Heart right ventricle (tissue), 16 donors: ENCODE measurements at places on chromosomes 16 and 17. TPM values are rescaled to one million over a fixed set of nuclear protein-coding genes. Genes with fewer than 3 reads are reported as not detected.

DNA sequence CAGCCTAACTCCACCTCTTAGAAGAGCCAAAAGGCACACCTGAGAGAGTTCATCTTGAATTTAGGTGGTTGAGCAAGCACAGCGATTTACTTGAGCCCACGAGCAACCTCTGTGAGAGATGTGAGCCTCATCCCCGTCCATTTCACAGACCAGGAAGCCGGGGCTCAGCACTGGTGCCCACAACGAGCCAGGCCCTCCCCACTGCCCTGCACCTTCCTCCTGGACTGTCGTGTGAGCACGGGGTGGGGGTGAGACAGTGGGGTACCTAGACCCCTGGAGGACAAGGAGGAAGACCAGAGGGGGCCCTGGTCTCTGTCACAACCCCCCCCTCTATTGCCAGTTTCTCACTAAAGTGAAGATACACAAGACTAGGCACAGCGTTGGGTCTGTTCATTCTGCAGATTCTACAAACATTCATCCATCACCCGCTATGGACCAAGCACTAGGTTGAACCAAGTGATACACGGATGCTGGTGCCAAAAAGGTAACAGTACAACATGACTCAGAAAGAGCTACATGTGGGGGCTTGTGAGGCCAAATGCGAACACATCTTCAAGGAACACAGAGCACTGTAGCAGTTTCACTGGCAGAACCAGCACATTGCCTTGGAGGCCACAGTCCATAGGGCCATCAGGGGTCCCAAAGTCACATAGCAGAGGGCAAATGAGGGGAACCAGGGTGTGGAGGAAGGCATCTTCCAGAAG is 231.9 kb downstream of the PARN start:
- no peak for DNase-seq

The SLC52A1 gene
- total RNA-seq = not detected

The NUP88 gene
- total RNA-seq = 28.6 TPM

- DNase-seq = no peak
Measured at GRCh38 chr17:20944014-20944865, 98.6 kb downstream of the USP22 start.

GRCh38 chr16:49081554-49081953 is 200.1 kb downstream of the CBLN1 start:
- no peak for DNase-seq

DNA sequence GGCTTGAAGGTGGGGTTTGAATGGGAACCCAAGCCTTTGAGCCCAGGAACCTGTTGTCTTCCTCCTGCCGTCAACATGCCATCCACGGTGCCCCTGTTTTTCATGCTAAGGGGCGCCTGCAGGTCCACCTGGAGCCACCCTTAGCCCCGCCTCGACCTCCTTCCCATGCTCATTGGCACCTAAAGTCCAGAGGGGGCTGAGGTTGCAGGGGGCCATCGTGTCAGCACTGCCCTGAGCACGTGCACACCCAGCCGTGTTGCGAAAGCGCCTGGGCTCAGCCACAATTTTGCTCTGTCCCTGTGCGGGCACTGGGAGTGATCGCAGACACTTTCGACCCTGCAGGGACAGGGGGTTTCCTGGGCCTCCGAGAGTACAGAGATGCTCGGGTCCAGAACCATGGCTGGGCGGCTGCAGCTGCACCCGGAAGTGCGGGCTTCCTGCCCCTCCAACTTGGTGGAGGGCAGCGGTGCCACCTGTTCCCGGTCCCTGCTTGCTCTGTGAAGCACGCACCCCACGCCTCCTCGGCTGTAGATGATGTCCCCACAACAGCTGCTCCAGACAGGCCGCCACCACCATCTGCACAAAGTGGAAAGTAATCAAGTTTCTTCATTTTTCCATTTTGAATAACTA is 454.7 kb downstream of the CDH8 start:
- DNase-seq = no peak

The ADCY9 gene
- total RNA-seq = 42.2 TPM

The KRT31 gene
- total RNA-seq = not detected

- no peak for DNase-seq
Measured at GRCh38 chr17:33523577-33523981, 230.5 kb upstream of the ASIC2 start.

DNA sequence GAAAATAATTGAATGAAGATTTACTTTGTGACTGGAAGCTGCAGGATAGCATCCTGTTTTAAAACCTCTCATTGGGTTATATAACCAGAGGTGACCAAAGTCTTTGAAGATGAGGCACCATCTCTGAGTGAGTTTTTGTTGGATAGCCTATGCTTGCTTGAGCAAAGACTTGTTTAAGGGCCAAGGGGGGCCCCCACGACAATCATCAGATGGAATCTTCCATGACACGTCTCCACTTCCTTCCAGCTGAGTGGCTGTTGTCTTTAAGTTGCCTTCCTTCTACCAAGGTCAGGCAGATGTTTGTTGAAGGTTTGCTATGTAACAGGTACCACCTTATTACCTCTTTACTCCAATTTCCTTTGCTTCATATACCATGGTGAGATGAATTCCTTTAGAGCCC is 188.8 kb downstream of the PRKCA start:
- no peak for DNase-seq

- DNase-seq = no peak
Measured at GRCh38 chr17:35879773-35880654, at the start of gene CCL5. TSS of gene CCL5 (minus strand) at chr17:35880360.

GRCh38 chr16:23712976-23713375 is at the start of gene ERN2:
TSS of gene ERN2 (minus strand) at chr16:23713222. CDS start at chr16:23713187, 35 bp downstream.
- DNase-seq = no peak

DNA sequence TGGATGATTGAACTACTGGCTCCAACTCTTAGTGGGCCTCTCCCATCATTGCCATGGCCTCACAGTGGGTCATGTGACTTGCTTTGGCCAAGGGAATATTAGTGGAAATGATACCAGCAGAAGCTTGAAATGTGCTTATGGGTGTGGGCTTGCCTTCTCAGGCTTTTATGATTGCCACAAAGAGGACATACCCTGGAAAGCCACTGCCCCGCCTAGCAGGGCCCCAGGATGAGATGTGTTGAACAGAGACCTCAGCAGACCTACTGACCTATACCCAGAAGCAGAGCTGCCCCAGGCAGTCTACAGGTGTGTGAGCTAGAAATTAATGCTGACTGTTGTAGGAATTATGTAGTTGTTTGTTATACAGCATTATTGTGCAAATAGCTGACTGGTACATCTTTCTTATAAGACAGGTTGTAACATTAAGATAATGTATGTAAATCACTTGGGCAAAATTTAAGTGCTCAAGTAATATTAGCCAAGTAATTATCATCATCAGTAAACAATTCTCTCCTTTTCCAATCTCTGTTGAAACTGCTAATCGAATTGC is 67.8 kb upstream of the CDH5 start:
- no peak for DNase-seq

The ENDOV gene
- total RNA-seq = 10.2 TPM

The VWA3A gene
- 1.1 TPM for total RNA-seq

GRCh38 chr16:68264128-68265077 is at the start of gene SLC7A6:
TSS of gene SLC7A6 (plus strand) at chr16:68264526. CDS start at chr16:68274727, 10,201 bp downstream.
- peak; percentile 75 for DNase-seq

- no peak for DNase-seq
Measured at GRCh38 chr16:57539072-57539796, 2.9 kb upstream of the CCDC102A start.

The CMIP gene
- 11.0 TPM for total RNA-seq

- no peak for DNase-seq
Measured at GRCh38 chr17:42562388-42563142, 617 bp downstream of the COASY start.

GRCh38 chr16:12805066-12805465 is 1.4 kb upstream of the CPPED1 start:
- no peak for DNase-seq

DNA sequence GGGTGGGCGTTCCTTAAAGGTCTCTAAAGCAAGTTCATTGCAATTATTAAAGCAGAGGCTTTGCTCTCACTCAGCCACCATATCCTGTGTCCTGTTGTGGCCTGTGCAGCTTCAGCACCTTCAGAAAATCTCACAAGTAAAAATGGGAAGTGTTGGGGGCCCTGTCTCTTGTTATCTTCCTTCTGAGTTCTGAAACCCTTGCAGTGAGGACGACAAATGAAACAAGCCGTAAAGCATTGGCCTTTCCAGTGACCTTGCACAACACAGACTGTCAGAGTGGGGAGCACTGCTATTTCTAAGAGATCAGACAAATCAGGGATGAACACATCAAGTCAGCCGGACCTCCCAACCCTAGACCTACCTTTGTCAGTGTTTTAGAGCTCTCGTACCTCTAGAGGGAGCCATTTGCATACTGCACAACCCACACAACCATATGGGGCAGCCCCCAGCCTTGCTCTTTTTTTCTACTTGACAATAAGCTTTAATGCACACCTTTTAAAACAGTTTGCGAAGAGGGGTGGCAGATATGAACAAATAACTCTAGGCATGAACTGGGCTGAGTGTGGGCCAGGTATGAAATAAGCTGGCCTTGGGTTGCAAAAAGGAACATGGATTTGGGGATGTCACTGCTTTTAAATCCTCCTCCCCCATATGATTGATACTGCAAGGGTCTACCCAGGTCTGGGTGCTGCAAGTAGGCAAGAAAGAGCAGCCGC is 89.8 kb downstream of the KATNIP start:
- DNase-seq = peak; percentile 16

The RASL10B gene
- 9.0 TPM for total RNA-seq

DNA sequence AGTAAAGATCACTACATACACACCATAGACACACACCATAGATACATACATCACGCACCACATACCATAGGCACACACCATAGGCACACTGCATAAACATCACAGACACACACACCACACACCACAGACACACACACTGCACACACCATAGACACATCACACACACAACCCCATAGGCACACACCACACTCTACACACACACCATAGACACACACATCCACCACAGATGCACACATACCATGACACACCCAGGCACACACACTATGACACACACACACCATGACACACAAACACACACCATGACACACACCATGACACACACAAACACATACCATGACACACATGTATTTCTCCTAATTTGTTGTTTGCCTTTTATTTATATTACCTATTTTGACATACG is 14.1 kb downstream of the TBC1D16 start:
- DNase-seq = no peak

DNA sequence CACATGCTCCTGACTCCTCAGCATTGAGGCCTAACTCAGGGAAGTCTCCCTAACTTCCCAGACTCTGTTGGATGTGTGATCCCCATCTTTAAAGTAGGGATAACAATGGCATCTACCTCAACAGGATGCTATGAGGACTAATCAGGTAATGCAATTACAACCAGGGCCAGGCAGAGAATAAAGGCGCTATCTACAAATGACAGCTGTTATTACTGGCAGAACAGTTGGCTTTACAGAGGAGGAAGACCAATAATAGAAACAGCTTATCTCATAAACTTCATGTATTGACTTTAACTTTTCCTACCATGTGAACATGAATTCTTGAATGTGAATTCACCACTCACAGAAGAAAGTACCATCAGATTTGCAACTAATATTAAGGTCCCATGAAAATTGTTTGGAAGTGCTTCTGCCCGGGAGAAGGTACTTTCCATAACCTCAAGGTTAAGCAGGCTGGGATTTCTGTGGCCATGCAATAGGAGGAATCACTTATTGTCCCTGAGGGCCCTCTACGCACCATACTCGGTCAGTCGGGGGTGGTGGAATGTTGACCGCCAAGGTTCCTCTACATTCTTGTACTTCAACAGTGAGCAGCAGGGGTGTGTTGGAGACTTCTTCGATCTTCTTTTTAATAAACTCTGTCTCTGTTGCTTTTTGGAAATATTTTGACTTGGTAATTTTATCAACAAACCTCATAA is 22.6 kb upstream of the ERN1 start:
- peak; percentile 43 for DNase-seq

DNA sequence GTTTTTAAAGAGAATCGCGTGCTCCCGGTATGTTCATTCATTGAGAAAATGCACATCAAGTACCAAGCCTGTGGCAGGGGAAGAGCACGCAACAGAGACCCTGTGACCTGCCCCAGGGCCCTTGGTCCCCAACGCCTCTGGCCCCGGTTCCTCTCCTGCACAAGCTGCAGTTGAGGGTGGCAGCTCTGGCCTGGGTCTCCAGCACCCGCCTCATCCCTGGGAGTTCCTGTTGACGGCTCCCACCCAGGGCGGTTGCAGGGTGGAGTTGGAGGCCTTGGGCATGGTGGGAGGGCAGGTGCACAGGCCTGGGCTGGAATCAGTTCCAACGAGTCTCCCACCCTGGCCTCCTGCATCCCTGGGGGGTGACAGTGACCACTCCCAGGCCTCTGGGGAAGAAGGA is 5.0 kb downstream of the NECAB2 start:
- no peak for DNase-seq

The FBXW10B gene
- total RNA-seq = 1.2 TPM

DNA sequence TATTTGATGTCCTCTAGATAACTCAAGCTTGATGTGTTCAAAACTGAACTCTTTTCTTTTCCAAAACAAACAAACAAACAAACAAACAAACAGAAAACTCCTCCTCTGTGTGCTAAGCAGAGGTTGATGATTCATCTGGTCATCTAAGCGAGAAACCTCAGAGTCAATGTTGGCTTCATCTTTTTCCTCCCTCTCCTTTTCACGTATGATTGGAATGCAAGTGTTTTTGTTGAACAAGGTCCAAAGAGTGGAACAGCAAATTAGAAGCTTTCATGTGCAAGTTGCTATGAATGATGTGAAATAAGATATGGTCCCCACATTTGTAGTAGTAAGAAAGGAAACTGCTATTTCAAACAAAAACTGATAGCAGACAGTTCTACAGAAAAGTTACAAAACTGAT is 52.5 kb downstream of the TBX4 start:
- no peak for DNase-seq
